D721Med (cell line): ENCODE measurements at places on chromosomes 7 and 10.

GRCh38 chr10:83801983-83802382 is 337.3 kb upstream of the GHITM start:
- no peak for DNase-seq

DNA sequence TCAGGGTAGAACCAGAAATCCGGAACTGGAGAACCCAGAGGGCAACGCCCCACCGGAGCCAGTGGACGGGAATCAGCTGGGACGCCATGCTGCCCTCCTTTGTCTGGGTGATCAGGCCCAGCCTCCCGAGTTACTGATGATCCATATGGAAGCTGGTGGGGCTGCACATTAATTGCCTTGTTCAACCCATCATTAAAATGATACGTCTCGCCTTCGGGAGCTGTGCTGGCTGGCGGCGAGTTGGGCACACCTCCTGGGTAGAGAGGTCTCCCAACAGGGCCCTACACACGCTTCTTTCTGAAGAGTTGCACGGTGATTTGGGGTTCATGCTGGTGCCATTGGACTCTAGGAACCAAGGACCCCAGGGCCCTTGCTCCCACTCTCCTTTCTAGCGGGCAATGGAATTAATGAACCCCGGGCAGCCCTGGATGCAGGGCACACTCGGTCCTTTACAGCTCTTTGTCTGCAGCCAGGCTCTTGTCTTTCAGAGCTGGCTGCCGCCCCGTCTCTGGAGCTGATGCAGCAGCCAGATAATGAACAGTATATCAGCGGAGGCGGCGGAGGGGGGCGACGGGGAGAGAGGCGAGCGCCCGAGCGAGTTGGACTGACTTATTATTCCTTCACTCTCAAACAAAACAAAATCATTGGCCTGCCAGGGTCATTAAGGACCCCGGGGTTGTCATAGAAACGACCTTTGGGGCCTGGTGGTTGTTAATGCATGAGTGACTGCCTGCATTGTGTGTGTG is 412.2 kb upstream of the ZMIZ1 start:
- no peak for DNase-seq

DNA sequence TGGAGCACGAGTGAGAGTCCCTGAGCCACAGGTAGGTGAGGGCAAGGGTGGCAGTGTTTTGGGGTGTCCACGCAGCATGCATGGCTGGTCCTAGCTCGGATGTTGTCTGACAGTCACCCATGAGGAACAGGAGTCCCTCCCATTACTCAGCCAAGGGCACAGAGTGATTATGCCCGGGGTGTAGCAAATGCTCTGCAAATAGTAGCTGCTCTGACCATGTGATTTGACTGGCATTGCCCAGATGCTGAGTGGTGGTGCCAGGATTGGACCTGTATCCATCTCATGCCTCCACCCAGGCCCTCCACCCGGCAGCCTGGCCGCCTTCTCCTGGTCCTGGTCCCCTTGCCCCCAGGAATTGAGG is 150.8 kb downstream of the GRK5 start:
- DNase-seq: no peak

DNA sequence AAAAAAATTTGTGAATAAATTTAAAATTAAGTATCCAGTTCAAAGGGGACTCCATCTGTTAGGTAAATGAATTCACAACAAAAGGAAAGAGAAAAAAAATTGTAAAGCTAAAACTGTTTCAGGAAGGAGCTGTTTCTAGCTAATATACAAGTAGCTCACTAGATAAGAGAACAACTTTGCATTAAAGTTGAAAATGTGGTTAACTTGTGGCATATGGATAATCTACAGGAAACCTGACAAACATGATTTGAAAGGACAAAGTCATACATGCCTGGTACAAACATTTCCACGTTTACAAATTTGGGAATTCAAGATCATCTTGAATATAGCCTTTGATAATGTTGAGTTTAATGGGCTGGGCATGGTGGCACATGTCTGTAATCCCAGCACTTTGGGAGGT is 8.9 kb downstream of the NT5C3A start:
- DNase-seq: no peak

GRCh38 chr7:118696879-118697278 is 472.4 kb downstream of the ANKRD7 start:
- DNase-seq: no peak

DNA sequence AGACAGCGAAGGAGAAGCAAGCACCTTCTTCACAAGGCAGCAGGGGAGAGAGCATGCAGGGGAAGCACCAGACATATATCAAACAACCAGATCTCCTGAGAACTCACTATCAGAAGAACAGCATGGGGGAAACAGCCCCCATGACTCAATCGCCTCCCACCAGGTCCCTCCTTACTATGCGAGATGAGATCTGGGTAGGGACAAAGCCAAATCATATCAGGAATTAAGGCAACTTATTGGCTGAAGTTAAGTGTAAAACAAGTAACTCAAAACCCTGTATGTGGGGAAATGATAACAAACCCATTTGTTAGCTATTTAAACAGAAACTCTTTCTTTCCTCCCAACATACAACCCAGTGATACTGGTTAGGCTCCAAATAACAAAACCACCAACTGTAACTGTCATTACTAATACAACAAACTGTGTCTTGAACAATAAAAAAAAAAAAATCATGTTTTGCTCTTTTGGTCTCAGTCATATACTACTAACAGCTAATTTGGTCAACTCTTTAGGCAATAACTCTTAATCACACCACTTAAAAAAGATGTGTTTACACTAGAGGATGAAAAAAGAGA is 57.8 kb downstream of the MINDY3 start:
- no peak for DNase-seq

- no peak for DNase-seq
Observed at GRCh38 chr7:964401-965231, 10.1 kb upstream of the ADAP1 start.

DNA sequence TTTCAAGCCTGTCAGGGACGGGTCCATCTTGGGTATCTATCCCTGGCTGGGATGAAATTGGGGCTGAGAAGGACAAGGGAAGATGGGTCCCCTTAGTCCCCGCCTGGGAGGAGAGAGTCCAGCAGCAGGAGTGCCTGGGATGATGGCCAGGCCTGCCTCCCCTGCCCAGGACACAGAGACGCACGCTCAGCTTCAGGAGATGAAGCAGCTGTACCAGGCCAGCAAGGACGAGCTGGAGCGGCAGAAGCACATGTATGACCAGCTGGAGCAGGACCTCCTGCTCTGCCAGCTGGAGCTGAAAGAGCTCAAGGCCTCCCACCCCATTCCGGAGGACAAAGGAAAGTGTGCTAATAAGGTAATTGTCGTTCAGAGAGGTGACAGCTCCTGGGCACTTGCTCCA is 15.4 kb downstream of the CCDC136 start:
- DNase-seq: no peak

GRCh38 chr10:76001019-76001418 is 569.6 kb downstream of the LRMDA start:
- no peak for DNase-seq

GRCh38 chr7:77799078-77799964 is 748 bp downstream of the PHTF2 start:
- no peak for DNase-seq

DNA sequence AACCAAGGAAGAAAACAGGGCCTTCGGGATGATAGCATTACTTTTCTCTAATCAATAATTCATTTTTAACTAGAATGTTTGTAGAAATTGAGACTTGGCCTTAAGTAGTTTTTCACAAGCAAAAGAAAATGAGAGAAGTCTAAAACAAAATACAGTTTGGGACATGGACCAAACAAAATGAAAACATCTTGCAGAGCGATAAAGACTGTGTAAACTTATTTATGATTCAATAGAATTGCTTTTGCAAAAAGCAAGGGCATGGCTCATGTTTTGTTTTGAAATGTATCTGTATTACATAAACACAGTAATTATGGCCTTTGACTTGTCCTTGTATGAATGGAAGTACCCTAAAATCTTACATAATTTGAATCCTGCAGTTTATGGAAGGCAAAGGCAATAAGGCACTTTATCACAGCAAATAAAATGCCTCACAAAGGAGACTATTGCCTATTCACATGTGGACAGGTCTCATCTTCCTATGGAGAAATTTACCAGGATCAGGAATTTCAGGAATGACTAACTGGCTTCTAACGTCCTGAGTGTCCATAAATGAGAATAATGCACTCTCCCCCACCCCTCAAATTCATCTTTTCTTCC is 295.2 kb downstream of the PTEN start:
- no peak for DNase-seq

DNA sequence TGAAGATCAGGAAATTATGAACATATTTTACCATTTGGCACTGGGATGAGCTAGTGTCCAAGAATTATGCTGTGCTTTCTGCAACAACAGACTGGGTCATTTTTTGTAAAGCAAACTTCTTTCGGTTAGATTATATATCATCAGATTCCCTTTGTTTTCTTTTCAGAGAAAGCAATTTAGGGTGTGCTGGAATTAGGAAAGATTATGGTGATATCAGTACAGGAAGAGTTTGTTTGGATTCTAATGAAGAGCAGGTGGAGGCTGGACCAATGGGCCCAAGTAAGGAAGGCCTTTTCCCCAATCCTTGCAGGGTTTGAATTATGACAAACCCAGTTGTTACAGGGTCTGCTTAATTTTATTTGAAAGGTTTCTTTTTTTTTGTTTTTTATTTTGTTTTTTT is 1092.8 kb downstream of the KCNMA1 start:
- no peak for DNase-seq

DNA sequence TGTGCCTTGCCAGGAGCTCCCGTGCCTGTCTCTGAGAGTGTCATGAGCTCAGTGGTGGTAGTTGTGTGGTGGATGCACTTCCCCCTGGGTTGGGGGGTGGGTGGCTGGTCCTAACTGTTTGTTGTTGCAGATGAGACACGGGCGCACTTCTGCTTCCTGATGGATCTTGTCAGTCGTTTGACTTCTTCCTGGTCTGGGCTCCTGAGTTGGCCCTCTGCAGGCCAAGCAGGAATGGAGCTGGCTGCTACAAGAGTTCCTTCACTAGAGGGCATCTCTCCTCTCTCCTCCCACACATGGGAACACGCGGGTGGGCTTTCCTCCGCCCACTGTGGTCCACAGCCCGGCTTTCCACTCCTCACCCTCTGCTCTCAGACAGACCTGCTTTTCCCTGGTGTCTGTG is 82.0 kb downstream of the BMS1 start:
- DNase-seq: no peak

DNA sequence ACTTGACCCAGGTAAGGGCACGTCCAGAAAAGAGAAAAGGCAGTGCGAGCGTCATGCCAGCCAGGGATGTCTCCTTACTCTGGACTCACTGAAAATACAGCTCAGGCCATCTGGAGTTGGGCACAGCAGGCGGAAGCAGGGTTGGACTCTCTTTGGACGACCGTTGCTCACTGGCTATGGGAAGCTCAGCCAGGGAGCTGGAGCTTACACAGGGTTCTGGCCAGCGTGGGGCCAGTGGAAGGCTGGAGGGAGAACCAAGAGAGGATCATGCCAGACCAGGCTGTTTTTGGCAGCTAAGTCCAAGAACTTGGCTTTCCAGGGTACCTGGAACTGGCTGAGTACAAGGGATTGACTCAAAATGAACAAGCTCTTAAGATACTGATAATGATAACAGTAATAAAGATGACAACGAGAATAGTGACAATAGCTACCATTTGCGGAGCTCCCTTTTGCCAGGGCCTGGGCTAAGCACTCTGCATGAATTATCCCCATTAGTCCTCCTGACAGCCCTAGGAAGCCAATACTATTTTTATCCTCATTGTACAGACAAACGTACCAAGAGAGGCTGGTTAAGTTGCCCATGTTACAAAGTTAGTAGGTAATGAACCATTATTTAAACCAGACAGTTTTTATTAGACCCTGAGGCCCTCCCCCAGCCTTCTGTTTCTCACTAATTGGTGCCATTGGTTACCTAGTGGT is 177.6 kb downstream of the PTPN20 start:
- no peak for DNase-seq

GRCh38 chr10:32932225-32932729 is 25.8 kb downstream of the ITGB1 start:
- no peak for DNase-seq

GRCh38 chr7:131602304-131602993 is 46.0 kb upstream of the PODXL start:
- no peak for DNase-seq

DNA sequence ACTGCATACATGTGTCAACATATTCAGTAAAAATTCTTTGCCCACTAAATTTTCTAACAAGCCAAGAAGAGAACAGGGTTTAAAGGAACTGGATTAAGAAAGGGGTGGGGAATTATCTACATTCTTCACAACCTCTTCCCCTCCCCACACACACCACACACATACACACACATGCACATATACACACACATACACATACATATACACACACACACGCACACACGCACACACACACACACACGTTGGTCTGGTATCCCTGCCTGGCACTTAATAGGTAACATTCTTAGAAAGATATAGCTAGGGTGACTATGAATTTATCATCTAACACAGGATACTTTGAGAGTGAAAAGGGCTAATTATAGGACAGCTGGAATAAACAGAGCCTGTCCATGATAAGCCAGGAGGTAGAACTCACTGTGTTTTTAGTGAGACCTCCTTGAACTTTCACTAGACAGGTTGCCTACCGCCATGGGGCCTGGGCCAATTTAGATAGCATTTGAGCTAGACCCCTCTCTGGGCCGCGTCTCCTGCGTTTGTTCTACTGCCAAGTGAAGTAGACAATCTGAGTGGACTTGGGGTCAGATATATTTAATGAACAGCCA is 33.1 kb upstream of the EPC1 start:
- no peak for DNase-seq

DNA sequence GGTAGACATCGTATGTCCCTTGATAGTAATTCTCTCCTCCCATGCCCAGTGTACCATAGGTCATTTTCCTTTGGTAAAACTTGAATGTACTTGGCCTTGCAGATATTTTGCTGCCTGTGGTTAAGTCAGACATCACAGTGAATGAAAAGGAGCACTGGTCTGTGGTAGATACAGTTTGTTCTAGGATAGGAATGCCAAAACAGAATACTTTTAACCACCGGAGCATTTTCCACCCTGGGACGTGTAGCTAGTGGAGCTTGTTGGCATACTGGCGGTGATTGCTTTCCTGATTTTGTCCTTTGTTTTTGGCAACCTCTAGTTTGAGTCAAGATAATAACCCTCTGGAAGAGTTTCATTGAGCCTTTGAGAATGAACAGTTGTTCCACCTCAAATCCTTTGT is 92.0 kb upstream of the BMPER start:
- DNase-seq: no peak

- no peak for DNase-seq
Observed at GRCh38 chr7:44216521-44217222, 15.9 kb downstream of the YKT6 start.

- DNase-seq: peak; percentile 92
Observed at GRCh38 chr10:71285180-71285545, 33.9 kb upstream of the SLC29A3 start.

DNA sequence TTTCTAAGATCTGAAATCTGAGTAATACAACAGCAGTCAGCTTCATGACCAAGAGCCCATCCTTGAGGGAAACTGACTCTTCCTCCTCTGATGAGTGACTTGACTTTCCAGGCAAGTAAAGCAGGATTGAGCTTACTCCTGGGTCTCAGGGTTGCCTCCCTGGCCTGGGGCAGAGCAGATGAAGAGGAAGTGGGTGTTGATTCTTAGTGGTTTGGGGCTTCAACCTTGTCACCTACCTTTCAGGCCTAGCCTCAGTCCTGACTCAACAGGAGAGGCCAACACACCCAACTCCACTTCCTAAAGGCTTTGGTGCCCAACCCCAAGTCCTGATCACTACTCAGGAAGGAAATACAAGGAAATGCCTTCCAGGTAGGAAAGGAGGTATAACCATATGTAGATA is 54.1 kb downstream of the KCNMA1 start:
- DNase-seq: no peak
